ENCODE measurements at places on chromosomes 5 and 9.

- no peak for DNase-seq
Measured at GRCh38 chr9:126564128-126564527, 49.6 kb upstream of the LMX1B start.

- no peak for DNase-seq
Measured at GRCh38 chr9:86036555-86036954, 62.8 kb downstream of the GOLM1 start.

DNA sequence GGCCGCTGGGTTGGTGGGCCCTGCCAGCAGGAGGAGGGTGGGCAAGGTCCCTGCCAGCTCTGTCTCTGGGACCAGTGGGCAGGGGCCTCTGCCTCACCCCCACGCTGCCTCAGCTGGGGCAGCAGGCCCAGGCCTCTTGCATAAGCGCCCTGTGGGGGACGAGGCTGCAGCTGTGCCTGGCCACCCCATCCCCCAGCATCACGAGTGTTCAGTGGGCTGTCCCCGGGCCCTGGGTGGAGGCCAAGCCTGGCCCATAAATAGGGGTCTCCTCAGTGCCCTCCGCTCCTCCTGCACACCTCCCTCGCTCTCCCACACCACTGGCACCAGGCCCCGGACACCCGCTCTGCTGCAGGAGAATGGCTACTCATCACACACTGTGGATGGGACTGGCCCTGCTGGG is at the start of gene PTGDS:
Gene PTGDS (plus strand): TSS at position 282 of the 400 bp plus-strand sequence. CDS start 75 bp downstream, at position 357.
- DNase-seq, result no peak

DNA sequence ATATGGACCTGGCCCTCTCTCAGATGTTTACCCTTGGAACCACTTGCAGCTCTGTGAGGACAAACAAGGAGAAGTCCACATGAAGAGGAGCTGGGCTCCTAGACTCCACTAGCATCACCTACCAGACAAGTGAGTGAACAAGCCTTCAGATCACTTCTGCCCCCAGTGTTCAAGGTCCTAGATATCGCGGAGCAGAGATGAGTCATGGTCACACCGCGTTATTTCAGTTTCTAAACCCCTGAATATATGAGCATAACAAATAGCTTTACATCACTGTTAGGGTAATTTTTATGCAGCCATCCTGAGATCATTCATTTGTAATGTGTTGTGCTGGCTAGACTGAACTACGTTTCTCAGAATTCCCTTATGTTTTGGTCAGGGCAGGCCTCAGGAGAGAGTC is 77.0 kb upstream of the DAP start:
- no peak for DNase-seq

DNA sequence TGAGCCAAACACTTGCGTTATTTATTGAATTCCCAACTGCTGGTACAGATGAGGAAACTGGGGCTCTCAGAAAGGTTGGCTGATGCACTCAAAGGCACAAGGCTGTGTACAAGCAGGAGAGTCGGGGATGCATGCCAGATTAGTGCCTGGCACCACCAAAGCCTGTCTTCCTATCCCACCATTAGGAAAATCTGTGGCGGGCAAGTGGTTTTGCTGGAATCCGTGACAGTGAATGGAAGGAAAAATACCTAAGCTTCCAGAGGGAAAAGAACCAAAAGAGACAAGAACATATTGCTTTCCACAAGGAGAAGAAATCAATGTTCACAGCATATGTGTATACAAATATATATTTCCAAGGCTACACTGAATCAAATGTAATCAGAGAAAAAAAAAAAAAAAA is 51.1 kb downstream of the PSMB7 start:
- no peak for DNase-seq
